BJ (cell line): ENCODE measurements at places on chromosomes 4 and X. TPM values are rescaled to one million over a fixed set of nuclear protein-coding genes. Genes with fewer than 3 reads are reported as not detected.

The TBC1D8B gene
- 4.5 and 9.1 TPM in 2 replicates for polyA plus RNA-seq

The GLRA3 gene
- not detected in 2 replicates for polyA plus RNA-seq

The ARL9 gene
- polyA plus RNA-seq = 0.23 and 0.29 TPM in 2 replicates

The IL2RG gene
- 0.13 TPM in 1 of 2 replicates, not detected in the other for polyA plus RNA-seq

The RAB40AL gene
- 0.32 and 0.39 TPM in 2 replicates for polyA plus RNA-seq

The PDK3 gene
- 2.4 and 5.3 TPM in 2 replicates for polyA plus RNA-seq

The LRCH2 gene
- polyA plus RNA-seq = 1.5 and 4.1 TPM in 2 replicates

The ADH6 gene
- polyA plus RNA-seq = 0.02 and 0.05 TPM in 2 replicates

The GC gene
- polyA plus RNA-seq = not detected in 2 replicates

DNA sequence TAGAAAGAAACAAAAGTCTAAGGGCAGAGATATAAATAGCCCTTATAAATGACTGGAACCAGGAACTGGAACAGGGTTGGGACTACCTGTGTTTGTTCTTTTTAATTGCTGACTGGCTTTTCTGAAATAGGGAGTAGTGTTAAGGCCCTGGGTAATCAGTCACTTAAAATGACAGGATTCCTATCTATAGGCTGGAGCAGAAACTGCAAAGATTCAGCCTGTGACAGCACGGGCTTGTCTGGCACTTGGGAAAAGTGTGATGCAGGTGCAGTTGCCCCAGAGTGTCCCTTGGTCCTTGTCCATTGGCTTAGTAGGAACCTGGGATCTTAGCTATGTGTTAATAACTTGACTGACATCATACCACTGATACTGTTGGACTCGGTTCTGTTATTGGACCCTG is 14.7 kb upstream of the PLAC8 start:
- DNase-seq = no peak

GRCh38 chrX:119734897-119735339 is 23.5 kb upstream of the SOWAHD start:
- no peak for DNase-seq

DNA sequence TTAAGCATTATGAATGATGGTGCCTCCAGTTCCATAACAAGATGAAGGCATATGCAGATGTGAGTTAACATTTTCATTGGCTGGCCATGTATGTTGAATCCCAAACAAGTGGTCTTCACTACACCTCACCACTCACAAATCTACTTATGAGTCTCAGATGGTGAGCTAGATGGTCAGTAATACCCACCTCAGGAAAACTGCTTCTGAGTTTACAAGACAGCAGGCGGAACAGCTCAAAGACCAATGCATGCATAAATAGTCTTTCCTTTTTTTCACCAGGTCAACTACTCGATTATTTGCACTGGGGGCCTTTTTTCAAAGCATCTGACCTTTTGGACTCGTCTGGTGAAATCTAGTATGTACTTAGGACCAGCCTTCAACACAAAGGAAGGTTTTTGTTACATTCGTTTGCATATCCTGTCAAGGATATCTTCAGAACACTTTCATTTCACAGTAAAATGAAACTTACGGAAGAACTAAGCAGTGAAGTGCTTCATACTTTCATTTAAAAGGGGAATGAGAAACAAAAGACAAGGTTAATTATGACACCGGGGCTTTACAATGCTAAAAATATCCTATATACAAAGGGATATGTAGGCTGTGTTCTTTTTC is 23.1 kb upstream of the TLR7 start:
- no peak for DNase-seq

- no peak for DNase-seq
These were observed 11.2 kb downstream of the C1QTNF7 start for GRCh38 chr4:15438939-15439524.

DNA sequence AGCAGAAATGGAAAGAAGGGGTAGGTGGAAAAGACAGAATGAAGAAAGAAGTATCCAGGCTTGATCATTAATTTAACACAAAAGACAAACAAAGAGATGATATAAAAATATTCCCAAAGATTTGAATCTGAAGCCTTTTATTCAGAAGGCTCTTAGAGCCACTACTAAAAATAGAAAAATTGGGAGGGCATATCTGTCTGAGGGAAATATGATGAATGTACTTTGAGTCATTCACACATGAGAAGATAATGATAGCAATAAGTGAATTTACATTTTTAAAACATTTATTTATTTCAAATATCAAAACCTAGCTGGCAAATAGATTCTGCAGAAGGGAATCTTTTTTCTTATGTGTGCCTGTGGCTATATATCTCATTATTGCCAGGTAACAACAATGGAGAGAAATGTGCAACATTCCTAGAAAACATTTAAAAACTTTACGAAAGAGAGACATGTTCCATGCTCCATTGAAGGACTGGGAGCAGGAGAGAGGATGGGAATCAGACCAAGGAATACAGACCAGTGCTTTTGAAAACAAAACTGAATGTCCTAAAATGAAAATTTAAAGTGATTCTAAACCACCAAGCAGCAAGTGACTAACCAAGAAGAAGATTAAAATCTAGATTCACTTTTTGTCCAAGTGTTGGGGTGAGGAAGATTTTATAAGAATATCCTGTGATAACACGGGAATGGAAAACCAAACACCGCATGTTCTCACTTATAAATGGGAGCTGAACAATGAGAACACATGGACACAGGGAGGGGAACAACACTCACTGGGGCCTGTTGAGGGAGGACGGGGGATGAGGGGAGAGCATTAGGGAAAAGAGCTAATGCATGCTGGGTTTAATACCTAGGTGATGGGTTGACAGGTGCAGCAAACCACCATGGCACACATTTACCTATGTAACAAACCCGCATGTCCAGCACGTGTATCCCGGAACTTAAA is 41.2 kb downstream of the ANXA5 start:
- no peak for DNase-seq

- DNase-seq = no peak
These were observed 5.9 kb downstream of the MRFAP1L1 start for GRCh38 chr4:6703786-6704185.

DNA sequence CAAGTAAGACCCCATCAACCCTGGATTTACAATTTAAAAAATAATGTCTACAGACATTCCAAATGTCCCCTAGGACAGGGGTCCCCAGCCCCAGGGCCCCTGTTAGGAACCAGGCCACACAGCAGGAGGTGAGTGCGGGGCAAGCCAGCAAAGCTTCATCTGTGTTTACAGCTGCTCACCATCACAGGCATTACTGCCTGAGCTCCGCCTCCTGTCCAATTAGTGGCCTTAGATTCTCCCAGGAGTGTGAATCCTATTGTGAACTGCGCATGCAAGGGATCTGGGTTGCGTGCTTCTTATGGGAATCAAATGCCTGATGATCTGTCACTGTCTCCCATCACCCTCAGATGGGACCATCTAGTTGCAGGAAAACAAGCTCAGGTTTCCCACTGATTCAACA is 146.1 kb downstream of the ATP10D start:
- no peak for DNase-seq

GRCh38 chrX:29155286-29155685 is 568.0 kb downstream of the IL1RAPL1 start:
- DNase-seq = no peak

DNA sequence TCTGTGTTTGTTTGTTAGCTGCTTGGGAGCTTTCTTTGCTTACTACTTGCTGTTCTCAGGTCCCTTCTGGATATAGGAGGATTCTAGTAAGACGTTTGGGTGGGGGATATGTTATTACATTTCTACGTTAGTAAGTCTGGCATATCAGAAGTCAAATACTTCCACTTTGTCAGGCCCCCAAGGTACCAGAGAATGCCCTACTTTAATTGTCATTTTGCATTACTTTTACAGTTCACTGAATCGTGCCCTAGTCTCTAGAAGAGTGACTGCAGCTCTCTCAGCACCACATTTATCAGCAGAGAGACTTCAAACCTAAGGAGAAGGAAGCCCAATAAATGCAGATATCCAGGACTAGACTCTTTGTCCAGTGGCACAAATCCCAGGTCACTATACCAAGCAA is 54.4 kb downstream of the PCDH19 start:
- DNase-seq = no peak

- DNase-seq = no peak
These were observed 5.7 kb downstream of the ACOT9 start for GRCh38 chrX:23737413-23737812.

GRCh38 chrX:16822723-16823122 is 36.5 kb downstream of the TXLNG start:
- DNase-seq = no peak

DNA sequence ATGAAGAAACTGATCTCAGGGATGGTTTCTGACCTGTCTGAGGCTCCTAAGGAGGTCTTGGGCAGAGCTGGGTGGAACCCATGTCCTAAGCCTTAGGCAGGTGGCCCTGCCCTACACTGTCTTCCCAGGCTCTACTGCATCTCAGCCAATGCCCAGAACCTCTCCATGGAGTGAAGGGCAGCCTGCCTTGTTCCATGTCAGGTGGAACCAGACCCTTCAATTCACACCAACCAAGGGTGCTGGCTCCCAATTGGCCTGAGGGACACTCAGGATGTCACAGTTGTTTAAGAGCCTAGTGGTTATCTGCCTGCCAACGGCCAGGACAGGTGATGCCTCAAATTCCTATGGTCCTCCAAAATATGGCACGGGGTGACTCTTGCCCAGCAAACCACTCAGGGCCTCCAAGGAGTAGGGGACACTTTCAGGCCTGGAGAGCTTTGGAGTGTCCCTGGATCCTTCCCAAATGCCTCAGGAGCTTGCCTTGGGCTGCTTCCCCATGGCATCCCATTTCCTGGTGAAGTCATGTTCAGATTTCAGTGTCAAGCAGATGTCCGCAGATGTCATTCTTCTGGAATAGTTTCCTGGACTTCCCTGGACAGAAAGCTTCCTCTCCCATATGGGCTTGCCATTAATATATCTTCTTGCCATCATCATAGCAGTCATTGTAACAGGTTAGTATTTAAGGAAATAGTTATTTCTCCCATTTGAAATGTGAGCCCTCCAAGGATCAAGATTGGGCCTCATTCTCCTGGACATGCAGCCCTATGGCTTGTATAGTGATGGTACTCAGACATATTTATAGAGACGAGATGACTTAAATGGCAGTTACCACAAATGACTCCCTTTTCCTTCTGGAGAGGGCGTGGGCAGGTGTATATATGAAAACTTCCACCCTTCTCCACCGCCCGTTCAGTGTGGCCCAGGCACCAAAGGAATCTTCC is 67.1 kb downstream of the MED28 start:
- DNase-seq = no peak

- no peak for DNase-seq
These were observed 96.9 kb downstream of the CLNK start for GRCh38 chr4:10587697-10588096.

- peak; percentile 59 for DNase-seq
These were observed 27.4 kb downstream of the KLF3 start for GRCh38 chr4:38691251-38692008.

GRCh38 chrX:94178145-94178788 is 504.3 kb downstream of the FAM133A start:
- no peak for DNase-seq

- no peak for DNase-seq
These were observed 347.8 kb upstream of the PITX2 start for GRCh38 chr4:110970642-110971041.

DNA sequence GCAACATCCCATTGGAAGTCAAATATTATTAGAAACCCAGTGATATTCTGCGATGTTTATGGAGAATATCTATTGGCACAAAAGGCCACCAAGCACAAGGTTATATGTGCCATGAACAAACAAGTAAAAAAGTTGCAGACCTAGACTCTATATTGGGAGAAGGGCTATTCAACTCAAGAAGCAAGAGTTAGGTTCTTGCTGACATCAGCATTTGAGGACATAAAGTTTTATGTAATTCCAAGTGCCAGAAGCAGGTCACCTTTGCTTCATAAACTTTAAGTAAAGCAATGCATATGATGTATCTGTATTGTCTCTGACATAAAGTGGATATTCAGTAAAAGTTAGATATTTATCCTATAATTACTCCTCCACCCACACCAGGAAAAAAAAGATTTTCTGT is 71.1 kb downstream of the MAGEB10 start:
- DNase-seq = no peak

DNA sequence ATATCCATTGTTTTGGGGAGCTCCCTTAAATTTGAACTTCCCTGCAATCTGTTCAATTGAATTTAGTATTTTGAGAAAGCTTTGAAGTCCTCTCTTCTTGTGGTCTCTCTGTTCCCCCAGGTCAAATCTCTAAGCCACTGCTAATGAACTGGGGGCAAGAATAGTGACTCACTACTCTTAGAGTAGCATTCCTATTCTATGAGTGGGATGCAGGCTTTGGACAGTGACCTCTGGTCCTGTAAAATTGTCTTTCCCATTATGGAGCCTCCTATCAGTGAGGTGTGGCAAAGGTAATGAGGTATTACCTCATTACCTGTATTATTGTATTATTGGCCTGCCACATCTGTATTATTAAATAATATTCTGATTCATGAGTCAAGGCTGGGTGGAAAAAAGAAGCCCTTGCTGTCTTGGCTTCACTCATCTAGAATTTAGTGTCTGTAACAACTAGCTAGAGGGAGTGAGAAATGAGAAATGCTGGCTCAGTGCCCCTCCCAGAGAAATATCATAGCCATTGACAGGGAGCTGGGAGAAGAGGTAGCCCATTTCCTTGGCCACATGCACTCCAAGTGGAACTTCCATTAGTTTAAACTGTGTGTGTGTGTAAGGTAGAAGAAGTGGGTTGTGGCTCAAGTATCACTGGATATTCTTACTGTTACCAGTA is 393.9 kb upstream of the CTSO start:
- peak; percentile 6 for DNase-seq

DNA sequence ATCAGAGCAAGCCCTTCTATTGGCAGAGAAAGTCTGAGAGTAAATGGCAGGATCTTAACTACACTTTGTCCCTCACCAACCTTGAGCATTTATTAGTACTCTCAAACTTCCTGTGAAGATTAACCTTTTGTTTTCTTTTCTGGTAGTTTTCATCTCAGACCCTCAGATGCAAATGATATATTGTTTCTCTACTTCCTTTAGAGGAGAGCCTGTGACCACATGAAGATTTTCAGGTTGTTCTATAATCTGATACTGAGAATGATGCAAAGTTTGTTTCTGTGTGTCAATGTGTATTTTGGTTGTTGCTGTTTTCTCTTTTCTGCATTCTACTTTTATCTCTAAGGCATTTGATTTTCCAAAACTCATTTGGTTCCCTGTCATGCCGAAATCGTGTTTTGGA is 165.8 kb upstream of the CYSLTR1 start:
- DNase-seq = no peak

DNA sequence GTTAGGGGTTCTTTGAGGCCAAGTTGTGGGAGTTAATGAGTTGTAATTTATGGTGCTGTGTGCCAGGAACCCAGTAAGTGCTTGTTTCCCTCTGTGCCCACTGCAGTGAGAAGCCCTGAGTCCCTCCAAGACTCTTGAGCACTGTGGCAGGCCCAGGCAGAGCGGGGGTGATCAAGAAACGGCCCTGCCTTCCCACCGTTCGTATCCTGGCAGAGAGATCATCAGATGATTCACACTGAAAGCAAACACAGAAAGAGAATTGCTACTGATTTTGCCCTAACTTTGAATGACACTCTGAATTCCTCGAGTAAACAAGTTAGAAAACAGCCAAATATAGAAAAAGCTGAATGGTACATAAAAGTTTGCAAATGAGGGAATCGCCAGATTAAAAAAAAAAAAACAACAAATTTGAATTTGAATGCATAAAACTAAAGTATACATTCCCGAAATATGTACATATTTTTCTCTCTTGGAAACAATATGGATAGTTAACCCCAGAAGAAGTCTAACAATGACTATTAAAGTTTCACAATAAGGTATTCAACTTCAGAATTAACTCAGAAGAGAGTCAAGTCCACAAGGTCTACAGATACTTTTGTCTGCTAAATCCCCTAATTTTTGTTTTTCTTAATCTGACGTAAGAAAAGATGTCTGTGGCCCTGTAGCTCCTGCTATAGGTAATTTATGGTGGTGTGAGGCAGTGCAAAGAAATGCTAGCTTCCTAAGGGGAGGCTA is 71.8 kb downstream of the AFAP1 start:
- no peak for DNase-seq
